Foreskin keratinocyte (primary cell): ENCODE measurements at places on chromosomes 16 and 17. TPM values are rescaled to one million over a fixed set of nuclear protein-coding genes. Genes with fewer than 3 reads are reported as not detected.

SPNS3 gene
- polyA plus RNA-seq, result 0.12 TPM in 1 of 2 replicates, not detected in the other

TSNAXIP1 gene
- 0.29 and 0.49 TPM in 2 replicates for polyA plus RNA-seq

SEZ6L2 gene
- 2.4 and 2.7 TPM in 2 replicates for polyA plus RNA-seq

PRAC1 gene
- polyA plus RNA-seq, result not detected in 2 replicates

C17orf75 gene
- 15.3 and 17.1 TPM in 2 replicates for polyA plus RNA-seq

SLC43A2 gene
- polyA plus RNA-seq, result 1.9 and 2.3 TPM in 2 replicates

CEP295NL gene
- not detected in 2 replicates for polyA plus RNA-seq

NHERF2 gene
- 21.5 and 25.7 TPM in 2 replicates for polyA plus RNA-seq

GPRC5B gene
- polyA plus RNA-seq, result 0.13 and 0.63 TPM in 2 replicates

PERCC1 gene
- not detected in 2 replicates for polyA plus RNA-seq

TMEM100 gene
- 0.16 and 0.23 TPM in 2 replicates for polyA plus RNA-seq

ESRP2 gene
- polyA plus RNA-seq, result 20.9 and 26.1 TPM in 2 replicates

CCL2 gene
- 0.25 and 1.6 TPM in 2 replicates for polyA plus RNA-seq

ARL6IP1 gene
- 56.6 and 80.2 TPM in 2 replicates for polyA plus RNA-seq

ZNF768 gene
- 33.3 and 35.7 TPM in 2 replicates for polyA plus RNA-seq

KCTD11 gene
- 9.0 and 12.4 TPM in 2 replicates for polyA plus RNA-seq

DRC7 gene
- not detected in 2 replicates for polyA plus RNA-seq

GABARAPL2 gene
- polyA plus RNA-seq, result 85.1 and 85.6 TPM in 2 replicates

ZNF689 gene
- 3.6 and 4.2 TPM in 2 replicates for polyA plus RNA-seq

DOC2B gene
- polyA plus RNA-seq, result not detected in 2 replicates

PTGES3L gene
- polyA plus RNA-seq, result 0.13 and 0.15 TPM in 2 replicates

HERPUD1 gene
- polyA plus RNA-seq, result 108 and 144 TPM in 2 replicates
